ENCODE measurements at places on chromosomes 2 and 18. TPM values are rescaled to one million over a fixed set of nuclear protein-coding genes. Genes with fewer than 3 reads are reported as not detected.

RFX8 gene
- 0.12 TPM for polyA plus RNA-seq

CNDP1 gene
- polyA plus RNA-seq = 0.12 TPM

GRCh38 chr2:139080244-139080643 is 300.1 kb upstream of the NXPH2 start:
- H3K4me1 ChIP-seq = no peaks in the 10 kb centered on the region
- H3K27ac ChIP-seq = no peak overlapping the region
- H3K36me3 ChIP-seq = no peaks in the 10 kb centered on the region
- H3K4me3 ChIP-seq = no peak overlapping the region

ASPRV1 gene
- 1.1 TPM for polyA plus RNA-seq

GRCh38 chr2:197233473-197233872 is 77.1 kb downstream of the ANKRD44 start:
- peaks cover 6% of the 10 kb centered on the region for H3K36me3 ChIP-seq
- peaks cover 80% of the 10 kb centered on the region for H3K4me1 ChIP-seq
- no peak overlapping the region for H3K27ac ChIP-seq
- H3K27me3 ChIP-seq = no peaks in the 10 kb centered on the region
- no peak overlapping the region for H3K4me3 ChIP-seq
- no peak for DNase-seq

HOXD1 gene
- polyA plus RNA-seq = not detected
